Heart right ventricle (tissue), 16 donors: ENCODE measurements at places on chromosomes 7 and 10.

DNA sequence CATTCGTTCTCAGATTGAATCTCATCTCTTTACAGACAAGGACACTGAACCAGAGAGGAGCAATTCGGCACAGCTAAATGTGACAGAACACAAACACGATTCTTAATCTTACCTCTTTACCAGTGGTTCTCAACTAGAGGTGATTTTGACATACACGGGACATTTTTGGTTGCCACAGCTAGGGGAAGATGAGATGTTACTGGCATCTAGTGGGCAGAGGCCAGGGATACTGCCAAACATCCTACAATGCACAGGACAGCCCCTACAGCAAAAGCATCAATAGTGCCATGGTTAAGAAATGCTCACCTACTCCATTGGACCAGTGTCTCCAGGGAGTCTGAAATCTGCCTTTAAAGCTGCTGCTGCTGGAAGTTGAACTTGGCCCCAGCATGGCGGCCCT lies 27.3 kb downstream of the PDE1C start:
- no peak for DNase-seq

DNA sequence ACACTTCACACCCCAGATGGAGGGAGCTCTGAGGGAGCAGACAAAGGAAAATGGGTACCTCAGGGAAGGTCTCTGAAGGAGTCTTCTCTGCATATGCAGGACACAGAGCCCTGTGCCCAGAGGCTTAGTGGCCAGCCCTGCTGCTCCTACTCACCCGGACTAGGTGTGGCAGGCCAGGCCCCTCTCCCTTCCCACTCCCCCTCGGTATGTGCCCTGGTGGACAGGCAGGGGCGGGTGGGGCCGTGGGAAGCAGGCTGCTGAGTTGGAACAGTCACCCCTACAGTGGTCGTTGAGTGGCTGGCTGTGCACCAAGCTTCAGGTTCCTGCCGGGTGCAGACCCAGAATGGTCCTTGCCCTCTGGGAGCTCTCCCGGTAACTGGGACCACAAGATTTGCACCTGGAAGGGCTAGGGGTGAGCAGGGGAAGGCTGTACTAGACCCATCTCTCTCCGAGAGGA lies 68.6 kb downstream of the ZMIZ1 start:
- DNase-seq, result no peak

- DNase-seq, result no peak
Observed at GRCh38 chr10:87837445-87837844, 19.4 kb upstream of the ATAD1 start.

GRCh38 chr7:148587076-148587475 lies 3.5 kb upstream of the C7orf33 start:
- DNase-seq, result no peak

- DNase-seq, result no peak
Observed at GRCh38 chr7:112546723-112547513, 66.1 kb downstream of the LSMEM1 start.

DNA sequence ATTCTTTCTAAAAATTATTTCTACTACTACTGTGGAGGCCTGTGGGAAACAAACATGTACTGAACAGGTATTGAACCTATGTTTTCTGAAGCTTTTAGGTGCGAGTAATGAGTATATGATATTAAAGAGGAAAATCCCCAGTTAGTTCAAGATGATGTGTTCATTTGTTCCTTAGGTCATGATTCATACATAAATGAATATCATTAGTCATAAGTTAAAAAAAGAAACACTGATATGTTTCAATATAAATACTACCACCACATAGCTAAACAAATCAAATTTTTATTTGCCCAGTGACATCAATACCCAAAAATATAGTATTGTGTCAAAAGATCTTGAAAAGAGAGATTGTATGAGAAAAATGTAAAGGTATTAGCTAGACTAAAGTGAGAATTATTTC lies 210.7 kb upstream of the GNAI1 start:
- DNase-seq, result no peak

- DNase-seq, result no peak
Observed at GRCh38 chr7:155874411-155874810, 62.1 kb upstream of the SHH start.

- DNase-seq, result no peak
Observed at GRCh38 chr7:99140813-99141212, 3.1 kb downstream of the SMURF1 start.

DNA sequence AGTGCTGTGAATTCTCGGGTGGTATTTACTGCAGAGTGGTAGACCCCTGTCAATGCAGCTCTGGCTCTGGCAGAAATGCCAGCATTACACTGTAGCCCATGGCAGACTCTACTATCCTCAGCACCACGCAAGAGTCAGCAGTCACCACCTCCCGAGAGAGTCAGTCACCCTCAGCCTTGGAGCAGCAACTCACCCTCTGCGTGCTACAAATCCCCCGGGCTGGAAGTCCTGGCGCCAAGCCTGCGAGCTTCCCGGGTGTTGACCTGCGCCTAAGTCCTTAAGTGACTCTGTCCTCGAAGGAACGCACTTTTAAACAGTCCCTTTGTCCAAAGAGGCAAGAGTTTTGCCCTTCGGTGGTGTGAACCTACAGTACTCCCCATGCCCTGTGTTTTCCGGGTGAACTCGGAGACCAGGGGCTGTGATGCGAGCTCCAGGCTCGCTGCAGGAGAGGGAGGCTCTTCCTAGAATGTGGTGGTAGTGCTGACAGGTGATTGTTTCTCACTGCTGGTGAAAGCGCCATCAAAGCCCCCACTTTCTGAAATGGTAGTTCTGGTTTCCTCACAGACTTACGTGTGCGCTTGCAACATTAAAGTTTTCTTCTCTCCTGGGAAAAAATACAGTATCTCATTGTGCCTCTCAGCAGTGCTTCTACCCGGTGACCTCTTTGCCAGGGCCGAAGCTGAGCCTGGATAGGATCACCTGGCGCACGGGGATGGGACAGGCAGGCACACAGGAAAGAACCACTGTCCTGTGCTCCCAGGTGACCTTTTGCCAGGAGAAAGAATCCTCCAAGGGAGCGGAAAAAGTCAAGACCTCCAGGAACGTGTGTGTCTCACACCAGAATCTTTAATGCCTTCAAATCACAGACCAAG lies 33.1 kb upstream of the MBL2 start:
- no peak for DNase-seq

GRCh38 chr7:19143881-19144574 lies 1.2 kb downstream of the FERD3L start:
- no peak for DNase-seq

- no peak for DNase-seq
Observed at GRCh38 chr7:144649120-144649519, 186.7 kb downstream of the TPK1 start.

- no peak for DNase-seq
Observed at GRCh38 chr7:42939457-42940240, 7.5 kb downstream of the MRPL32 start.

- DNase-seq, result no peak
Observed at GRCh38 chr7:38607466-38607865, 23.7 kb downstream of the AMPH start.

DNA sequence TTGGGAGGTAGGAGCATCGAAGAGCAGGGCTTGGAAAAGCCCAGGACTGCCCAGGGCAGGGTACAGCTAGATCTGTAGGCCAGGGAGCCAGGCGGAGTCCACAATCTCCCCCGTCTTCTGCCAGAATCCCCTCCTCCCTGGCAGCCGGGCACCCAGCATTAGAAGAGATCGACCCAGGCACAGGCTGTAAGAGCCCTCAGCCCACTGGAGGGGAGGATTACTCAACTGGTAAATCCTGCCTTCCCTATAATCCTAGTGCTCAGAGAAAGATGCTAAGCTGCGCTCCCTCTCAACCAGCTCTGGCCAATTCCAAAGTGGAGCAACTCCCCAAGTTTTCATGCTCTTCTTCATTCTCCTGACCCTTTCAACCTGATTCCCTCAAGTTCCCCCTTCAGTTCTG lies 3.2 kb downstream of the SPOCK2 start:
- no peak for DNase-seq

DNA sequence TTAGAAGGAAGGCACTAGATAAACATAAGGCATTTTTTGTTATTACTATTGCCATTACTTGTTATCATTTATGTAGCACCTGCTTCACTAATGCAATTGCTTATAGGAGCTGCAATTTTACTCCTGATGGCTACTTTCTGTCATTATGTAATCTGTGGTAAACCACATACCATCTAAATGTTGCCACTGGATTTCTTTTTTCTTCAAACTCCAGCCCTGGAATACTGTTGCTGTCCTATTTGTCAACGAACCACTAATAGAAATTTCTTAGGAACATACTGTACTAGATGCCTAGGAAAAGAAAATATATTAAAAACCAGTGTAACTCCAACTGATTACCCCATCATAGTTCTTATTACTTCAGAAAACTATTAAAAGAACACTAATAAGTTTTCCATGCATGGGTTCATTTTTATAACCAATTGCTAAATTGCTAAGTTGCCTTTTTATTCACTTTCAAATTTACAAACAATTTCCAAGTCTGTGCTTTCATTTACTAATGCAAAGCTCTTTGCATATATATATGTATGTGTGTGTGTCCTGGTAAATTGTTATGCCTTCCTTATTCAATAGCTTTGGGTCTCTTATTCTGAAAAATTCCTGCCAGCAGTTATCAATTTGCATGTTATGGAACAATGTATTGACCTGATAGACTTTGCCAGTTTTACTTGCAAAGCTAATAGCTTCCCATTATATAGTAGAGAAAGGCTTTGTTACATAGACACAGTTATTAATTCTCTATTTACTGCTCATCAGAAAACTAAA lies 287.4 kb downstream of the EXOC4 start:
- DNase-seq, result no peak

GRCh38 chr7:158024351-158024715 lies 563.3 kb downstream of the PTPRN2 start:
- no peak for DNase-seq

- DNase-seq, result no peak
Observed at GRCh38 chr7:22429386-22429785, 70.6 kb downstream of the STEAP1B start.

DNA sequence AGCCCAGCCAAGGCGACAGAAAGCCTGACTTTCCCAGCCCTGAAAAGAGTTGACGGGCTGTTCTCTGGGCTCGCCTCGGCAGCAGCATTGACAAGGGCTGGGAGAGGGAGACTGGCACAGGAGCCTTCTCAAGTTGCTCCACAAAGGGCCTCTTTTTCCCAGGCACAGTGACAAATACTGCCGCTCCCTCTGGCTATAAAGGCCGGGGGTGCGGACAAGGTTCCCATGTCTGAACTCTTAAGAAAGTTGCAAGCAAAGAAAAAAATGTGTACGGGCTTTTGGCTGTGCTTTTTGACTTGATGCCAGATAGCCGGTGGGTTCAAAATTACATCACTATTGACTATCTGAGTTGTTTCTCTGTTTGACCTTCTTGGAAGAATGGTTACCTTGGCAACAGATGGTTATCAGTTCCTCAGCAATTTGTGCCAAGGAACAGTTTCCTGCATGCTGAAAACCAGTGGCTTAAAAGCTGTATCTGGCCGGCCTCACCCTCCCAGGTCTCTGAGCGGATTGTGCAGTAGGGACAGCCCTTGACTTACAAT lies 115.9 kb upstream of the EEPD1 start:
- peak; percentile 82 for DNase-seq

- no peak for DNase-seq
Observed at GRCh38 chr10:21464134-21464533, 61.3 kb downstream of the SKIDA1 start.

- DNase-seq, result no peak
Observed at GRCh38 chr7:107900496-107901015, 9.6 kb downstream of the DLD start.

DNA sequence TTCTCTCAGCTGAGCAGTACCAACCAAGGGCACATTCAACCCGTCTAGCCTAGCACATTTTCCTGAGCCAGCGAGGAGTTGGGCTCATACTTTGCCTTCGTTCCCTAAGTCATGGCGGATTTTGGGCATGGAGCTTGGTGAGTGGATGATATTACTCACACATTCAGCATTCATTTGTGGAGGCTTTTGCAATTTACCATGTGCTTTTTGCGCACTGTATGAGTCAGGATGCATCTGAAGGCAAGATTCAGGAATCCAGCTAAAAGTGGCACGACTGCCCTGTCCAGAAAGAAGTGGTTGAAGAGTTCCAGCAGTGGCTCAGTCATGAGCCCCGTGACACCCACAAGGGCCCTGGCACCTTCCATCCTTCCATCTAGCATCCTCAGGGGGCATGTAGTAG lies 24.2 kb upstream of the MGMT start:
- no peak for DNase-seq

GRCh38 chr10:73910401-73910763 lies 550 bp upstream of the PLAU start:
- DNase-seq, result no peak

DNA sequence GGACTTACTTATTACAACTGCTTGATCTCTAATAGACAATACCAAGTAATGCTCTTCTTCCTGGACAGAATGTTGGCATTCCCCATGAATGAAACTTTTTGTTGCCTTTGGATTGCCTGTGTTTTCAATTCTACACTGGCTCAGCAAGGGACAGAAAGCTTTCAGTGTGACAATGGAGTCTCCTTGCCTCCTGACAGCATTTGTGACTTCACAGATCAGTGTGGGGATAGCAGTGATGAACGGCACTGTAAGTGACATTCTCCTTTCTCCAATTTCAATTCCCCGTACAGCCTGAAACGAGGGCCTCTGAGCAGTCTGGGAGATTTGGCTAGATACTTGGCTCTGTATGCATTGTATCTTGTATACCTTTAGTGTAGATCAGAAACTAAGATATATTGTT lies 290 bp downstream of the MALRD1 start:
- DNase-seq, result no peak

DNA sequence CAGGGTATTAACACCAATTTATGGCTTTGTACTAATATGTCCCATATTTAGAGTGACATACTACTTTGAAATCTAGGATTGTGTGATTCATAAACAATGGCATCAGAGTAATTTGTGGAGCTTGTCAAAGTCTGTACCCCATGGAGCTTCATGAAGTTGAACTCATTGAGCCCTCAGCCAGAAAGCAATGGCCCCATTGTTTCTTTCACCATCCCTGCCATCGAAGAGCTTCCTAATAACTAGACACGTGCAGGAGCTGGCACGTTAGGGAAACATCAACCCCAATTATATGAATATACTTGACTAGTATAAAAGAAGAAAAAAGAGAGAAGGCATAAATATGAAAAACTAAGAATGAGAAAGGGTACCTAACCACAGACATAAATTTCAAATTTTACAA lies 206.6 kb downstream of the CXCL12 start:
- DNase-seq, result no peak

- no peak for DNase-seq
Observed at GRCh38 chr7:2169923-2170575, 62.7 kb downstream of the MAD1L1 start.

GRCh38 chr7:150961510-150962289 lies 16.4 kb downstream of the KCNH2 start:
- no peak for DNase-seq
